Stimulated activated CD8-positive, alpha-beta memory T cell treated with anti-CD3 and anti-CD28 coated beads, Interleukin-15, amount 100 ng/mL, for 24 hours (primary cell): ENCODE measurements at places on chromosomes 2 and 18.

GRCh38 chr2:17319090-17319489 is 199.2 kb downstream of the RAD51AP2 start:
- no peak for DNase-seq

DNA sequence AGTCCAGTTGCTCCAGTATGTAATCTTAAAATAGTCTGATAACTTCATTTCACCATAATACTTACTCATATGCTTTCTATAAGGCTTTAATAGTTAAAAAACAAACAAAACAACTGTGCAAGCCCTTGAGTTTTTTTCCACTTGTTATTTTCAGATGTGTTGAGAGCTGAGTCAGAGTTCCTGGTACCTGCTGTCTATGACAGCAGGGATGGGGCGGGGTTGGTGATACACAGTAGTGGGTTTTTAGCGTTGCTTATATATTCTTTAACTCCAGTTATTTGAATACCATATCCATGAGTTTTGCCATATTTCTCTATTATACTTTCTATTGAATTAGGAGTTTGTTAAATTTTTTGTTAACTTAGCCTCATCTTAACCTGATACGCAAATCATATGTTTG is 5.0 kb downstream of the NAPG start:
- no peak for DNase-seq

- no peak for DNase-seq
Observed at GRCh38 chr2:72291059-72291458, 143.4 kb upstream of the CYP26B1 start.

- DNase-seq: no peak
Observed at GRCh38 chr2:28649481-28650265, 102.0 kb upstream of the PPP1CB start.
